ENCODE measurements at places on chromosomes 12 and 14.

DNA sequence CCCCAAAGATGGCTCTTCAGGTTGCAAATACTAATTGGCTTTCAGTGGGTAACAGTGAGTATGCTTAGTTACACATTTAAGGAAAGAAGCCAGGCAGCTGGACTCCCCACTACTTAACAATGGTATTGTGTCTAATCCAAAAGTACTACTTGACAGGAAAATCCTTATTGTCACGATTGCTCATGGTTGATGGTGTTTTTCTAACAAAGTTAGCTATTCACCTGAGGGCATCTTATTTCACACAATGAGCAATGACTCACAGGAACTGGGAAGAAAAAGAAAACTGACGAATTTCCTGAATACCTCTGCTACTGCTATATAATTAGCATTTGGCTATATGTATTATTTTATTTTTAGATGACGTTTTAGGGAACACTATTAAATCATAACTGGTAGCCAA, 33.4 kb upstream of the ALG10 start:
- no peak for DNase-seq

- DNase-seq, result no peak
These were observed 627.0 kb upstream of the FBXO33 start for GRCh38 chr14:40058901-40059897.

GRCh38 chr14:93946541-93947090, 19.5 kb downstream of the FAM181A start:
- no peak for DNase-seq

GRCh38 chr12:93514853-93515252, 47.5 kb downstream of the MRPL42 start:
- no peak for DNase-seq

- no peak for DNase-seq
These were observed 58.3 kb upstream of the ARID2 start for GRCh38 chr12:45671254-45671653.

GRCh38 chr12:29733060-29733459, 50.7 kb downstream of the TMTC1 start:
- DNase-seq, result no peak

DNA sequence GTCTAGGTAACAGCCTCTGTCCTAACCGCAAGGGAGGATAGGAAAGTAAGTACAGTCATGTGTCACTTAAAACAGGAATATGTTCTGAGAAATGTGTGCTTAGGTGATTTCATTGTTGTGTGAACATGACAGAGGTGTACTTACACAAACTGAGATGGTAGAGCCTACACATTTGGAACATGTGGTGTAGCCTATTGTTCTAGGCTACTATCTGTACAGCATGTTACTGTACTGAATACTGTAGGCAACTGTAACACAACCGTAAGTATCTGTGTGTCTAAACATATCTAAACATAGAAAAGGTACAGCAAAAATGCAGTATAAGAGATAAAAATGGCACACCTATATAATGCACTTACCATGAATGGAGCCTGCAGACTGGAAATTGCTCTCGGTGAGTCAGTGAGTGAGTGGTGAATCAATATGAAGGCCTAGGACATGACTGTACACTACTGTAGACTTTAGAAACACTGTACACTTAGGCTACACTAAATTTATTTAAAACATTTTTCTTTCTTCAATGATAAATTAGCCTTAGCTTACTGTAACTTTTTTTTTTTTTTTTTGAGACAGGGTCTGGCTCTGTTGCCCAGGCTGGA, 13.2 kb upstream of the MDM2 start:
- no peak for DNase-seq

DNA sequence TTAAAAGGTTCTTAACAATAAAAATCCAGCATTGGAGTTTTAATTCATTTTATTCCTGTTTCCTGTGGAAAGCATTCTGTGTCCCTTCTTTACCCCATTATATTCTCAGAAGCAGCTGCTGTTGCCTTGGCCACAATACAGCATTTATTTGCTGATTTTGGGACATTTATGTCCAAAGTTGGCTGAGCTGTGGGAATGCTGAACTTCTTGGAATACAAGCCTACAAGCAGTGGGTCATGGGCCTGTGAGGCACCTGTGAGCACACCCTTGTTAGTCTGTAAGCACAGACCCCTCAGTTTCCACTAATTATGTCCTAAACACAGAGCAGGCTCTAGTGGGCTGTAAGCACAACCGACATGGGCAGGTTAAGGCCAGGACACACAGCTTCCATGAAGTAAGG, 122.2 kb upstream of the IGF1 start:
- DNase-seq, result no peak

- no peak for DNase-seq
These were observed 390.1 kb upstream of the RGS6 start for GRCh38 chr14:71541973-71542690.

- no peak for DNase-seq
These were observed 305.3 kb upstream of the DDHD1 start for GRCh38 chr14:53458368-53458814.

- DNase-seq, result no peak
These were observed 482.4 kb upstream of the SOX5 start for GRCh38 chr12:24431872-24432271.

DNA sequence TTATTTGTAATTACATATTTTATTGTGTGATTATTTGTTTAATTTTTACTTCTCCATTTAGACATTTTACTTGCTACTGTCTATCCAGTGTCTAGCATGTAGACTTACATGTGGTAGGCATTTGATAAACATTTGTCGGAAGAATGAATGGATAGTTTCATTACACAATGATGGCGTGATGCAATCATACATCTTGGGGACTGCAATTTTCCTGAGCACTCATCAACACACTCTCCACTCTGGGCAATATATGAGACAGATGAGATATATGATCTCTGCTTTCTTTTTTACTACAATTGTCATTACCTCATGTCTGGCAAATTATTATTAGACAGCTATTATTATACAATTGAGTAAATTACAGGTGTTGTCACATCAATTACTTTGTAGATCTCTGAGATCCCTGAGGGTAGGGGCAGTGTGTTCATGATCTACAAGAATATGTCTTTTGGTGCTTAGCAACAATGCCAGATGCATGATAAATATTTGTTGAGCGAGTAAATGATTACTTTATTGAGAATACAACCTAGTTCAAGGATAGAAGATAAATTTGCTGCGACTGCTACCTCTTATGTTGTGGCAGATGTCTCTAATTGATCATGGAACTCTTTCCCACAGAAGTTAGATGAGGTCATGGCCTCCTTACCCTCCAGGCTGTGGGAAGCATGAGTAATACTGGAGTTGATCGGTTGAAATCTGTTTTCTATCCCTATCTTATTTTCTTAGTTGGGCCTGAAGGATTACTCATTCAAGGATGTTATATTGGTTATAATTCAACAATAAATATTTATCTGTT, 416.0 kb downstream of the LRIG3 start:
- no peak for DNase-seq

DNA sequence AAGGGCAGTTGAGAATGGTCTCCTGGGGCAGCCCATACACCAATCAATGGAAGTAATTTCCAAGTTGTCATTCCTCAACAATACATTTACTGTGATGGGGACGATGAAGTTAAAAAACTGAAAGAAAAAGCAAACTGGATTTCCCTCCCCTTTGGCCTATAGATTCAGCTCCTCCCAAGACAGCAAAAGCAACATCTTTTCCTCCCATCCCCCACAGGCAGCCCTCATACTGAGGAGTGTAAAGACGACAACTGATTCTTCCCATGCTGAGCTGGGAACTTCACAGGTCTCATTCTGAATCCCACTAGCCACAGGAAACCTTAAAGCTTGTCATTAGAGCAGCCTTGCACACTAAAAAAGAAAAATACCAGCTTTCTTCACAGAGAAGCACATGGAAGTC, 48.5 kb downstream of the PITPNM2 start:
- DNase-seq, result no peak
